GM10248 (cell line): ENCODE measurements at places on chromosomes 16 and 17.

- no peak for DNase-seq
Observed at GRCh38 chr17:15236281-15237105, 28.6 kb downstream of the PMP22 start.

DNA sequence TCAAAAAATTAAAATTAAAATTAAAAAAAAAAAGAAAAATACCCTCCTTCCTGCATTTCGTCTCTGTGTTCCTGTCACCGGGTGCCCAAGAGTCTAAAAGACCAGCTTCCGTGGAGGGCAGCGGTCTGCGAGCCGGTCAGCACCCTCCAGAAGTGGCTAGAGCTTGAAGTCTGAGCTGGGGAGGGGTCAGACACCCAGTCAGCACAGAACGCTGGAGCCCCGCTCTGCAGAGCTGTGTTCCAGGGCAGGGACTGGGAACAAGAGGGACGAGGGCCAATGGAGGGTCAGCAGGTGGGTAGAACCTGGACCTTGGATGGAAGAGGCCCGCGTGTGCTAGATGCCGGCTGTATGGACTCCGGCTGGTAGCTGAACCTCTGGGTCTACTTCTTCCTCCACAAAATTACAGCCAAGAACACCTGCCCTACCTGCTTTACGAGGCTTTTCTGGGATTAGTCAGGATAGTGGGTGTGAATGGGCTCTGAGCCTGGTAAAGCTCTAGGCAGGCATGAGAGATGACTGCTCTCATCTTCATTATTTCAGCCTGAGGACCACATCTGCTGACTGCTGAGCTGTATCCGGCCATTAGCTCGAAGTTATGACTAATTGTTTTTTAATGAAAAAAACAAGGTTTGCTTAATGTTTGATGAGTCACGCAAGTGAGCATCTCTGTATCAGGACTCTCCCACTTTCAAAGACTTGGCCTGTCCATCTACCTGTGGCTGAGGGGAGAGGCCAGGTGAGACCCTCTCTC is 5.9 kb downstream of the TRPV1 start:
- DNase-seq, result no peak

- no peak for DNase-seq
Observed at GRCh38 chr16:75558846-75559401, 2.9 kb upstream of the TMEM231 start.

DNA sequence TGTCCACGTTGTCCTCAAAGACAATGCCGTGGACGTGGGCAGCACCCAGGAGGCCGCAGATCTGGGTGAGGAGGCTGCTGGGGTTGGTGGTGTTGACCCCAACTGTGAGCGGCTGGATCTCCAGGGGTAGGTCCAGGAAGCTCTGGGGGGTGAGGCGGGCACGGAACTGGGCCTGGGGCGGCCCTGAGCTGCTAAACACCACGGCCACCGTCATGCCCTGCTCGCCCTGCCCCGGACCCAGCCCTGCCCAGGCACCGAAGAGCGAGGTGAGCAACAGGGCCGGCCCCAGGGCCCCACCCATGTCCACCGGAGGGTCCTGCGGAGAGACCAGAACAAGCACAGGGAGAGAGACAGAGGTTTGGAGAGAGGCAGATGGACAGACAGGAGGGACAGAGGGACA is 4.9 kb downstream of the GRIN2C start:
- no peak for DNase-seq

DNA sequence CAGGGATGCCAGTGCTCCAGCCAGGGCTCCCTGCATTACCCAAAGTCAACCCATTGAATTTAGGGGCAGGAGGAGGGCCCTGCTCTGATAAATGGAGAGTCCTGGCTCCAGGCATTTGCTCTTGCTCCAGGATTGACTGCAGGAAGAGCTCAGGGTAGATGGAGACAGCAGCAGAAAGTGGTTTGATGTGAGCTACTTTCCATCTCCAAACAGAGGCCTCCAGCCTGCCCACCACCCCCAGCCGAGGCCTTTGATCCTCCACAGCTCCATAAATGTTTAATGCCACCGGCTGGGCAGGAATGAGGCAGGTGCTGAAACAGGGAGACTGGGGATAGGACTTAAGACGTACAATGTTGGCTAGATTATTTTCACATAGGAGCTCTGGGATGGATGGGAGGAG is 4.3 kb upstream of the SEZ6 start:
- no peak for DNase-seq

- no peak for DNase-seq
Observed at GRCh38 chr16:81483970-81484595, 39.5 kb downstream of the CMIP start.
